Keratinocyte (primary cell): ENCODE measurements at places on chromosomes 3 and 15.

GRCh38 chr3:43418601-43419272 lies 132.4 kb downstream of the SNRK start:
- no peak for DNase-seq

DNA sequence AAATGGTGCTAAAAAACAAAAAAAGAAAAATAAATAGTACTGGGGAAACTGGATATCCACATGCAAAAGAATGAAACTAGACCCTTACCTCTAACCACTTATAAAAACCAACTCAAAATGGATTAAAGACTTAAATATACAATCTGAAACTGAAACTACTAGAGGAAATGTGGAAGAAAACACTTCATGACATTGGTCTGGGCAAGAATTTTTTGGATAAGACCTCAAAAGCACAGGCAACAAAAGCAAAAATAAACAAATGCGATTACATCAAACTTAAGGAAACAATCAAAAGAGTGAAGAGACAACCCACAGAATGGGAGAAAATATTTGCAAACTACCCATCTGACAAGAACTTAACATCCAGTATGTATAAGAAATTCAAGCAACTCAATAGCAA lies 6.4 kb downstream of the IFT57 start:
- DNase-seq = no peak

DNA sequence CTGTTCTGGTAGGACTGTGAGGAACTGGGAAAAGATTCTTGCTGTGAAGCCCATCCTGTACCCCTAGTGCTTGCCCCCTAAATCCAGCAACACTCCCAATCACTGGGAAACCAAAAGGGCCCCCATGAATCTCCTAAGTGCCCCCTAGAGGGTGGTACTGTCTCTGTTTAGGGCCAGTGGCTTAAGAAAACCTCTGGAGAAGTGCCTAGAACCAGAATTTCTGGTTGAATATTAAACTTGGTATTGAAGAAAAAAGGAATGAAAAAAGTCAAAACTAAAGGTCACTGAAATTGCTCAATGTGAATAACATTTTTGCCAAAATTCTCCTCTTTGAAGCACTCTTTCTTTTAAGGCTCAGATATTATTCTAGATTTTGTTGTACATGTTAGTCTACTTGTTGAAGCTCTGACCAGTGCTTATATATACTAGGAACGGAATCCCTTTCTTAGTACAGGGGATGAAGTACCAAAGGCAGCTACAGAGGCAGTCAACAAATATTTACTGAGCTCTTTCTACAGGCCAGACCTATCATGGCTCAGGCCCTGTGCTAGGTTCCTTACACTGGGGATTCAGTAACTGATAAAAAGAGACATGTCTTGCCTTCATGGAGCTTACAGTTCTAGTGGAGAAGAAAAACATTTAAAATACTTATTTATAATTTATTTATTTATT lies 138.8 kb downstream of the MYLK start:
- no peak for DNase-seq

DNA sequence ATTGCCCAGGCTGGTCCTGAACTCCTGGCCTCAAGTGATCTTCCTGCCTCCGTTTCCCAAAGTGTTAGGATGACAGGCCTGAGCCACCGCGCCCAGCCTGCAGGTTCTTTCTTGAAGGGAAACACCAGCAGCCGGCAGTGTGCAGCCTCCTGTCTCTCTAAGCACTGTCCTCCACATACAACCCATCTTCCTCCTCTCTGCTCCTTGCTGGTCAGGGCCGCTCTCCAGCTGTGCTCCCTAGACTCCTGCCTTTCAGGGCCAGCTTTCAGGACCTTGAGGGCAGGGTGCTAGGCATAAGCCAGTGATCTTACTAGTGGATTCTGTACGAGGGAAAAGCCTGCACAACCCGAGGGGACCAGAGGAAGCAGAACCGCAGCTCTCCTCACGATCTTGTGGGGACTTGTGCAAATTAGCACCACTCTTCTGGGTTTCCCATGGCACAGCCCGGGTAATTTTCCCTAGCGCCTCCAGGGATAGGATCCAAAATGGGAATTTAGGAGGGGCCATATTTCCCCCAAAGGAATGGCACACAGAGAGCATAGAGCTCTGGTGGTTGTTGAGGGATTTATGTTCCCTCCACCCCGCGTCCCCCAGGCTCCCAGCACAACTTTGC lies 18.2 kb upstream of the CORO2B start:
- no peak for DNase-seq

DNA sequence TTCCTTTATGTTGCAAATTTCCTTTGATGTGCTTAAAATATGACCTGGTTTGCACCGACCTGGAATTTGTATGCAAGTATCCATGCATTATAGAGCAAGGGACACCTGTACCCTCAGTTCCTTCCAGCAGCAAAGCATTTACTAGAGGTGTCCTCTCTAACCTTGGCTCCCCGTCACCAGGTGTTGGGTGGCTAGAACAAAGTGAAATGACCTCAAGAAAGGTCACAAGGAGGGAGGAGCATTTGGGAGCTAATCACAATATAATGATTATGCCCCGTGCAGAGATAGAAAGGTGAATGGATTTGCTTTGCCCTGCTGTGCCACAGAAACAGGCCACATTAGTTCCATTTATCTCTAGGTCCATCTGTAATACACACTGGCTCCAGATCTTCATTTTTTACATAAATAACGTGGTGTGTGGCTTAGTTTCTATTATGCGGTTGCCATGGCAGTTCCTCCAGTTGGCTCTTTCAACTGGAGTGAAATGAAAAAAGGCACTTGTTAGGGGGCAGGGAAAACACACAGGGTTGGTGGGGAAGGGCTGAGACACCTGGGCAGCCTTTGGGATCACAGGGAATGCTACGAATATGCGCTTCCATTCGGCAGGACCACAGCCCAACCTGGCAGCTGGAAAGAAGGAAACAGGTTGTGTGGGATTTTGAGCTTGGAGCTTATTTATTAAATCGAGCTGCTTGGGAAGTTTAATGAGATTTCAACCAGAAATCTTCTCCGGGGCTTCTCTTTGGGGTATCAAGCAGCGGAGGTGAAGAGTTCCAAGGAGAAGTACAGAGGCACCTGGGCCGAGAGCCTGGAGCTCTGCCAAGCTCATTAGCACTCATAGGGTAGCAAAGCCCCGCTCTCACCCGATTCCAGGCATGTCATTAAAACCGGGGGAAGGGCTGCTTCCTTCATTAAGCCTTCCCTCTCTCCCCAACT lies 233.5 kb upstream of the ST8SIA2 start:
- no peak for DNase-seq

DNA sequence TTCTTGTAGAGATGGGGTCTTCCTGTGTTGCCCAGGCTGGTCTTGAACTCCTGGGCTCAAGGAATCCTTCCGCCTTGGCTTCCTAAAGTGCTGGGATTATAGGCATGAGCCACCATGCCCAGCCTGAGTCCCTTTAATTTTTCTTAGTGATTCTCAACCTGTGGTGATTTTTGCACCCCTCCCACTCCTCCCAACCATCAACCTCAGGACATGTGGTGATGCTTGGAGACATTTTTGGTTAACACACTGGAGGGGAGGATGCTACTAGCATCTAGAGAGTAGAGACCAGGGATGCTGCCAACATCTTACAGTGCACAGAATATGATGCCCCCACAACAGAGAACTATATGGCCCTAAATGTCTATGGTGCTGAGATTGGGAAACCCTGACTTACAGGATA lies 83.0 kb upstream of the LMOD3 start:
- no peak for DNase-seq
